ENCODE measurements at places on chromosomes 7 and 10. TPM values are rescaled to one million over a fixed set of nuclear protein-coding genes. Genes with fewer than 3 reads are reported as not detected.
A peak's percentile ranks its signal among the peaks of the same experiment; 100 is the strongest.

UCN3 gene
- not detected for total RNA-seq

CFAP69 gene
- total RNA-seq, result 8.0 TPM

RINT1 gene
- total RNA-seq, result 15.2 TPM

PTPRE gene
- 20.9 TPM for total RNA-seq

IKZF5 gene
- 10.6 TPM for total RNA-seq

SFRP4 gene
- 49.5 TPM for total RNA-seq

MEIG1 gene
- total RNA-seq, result not detected

DNA sequence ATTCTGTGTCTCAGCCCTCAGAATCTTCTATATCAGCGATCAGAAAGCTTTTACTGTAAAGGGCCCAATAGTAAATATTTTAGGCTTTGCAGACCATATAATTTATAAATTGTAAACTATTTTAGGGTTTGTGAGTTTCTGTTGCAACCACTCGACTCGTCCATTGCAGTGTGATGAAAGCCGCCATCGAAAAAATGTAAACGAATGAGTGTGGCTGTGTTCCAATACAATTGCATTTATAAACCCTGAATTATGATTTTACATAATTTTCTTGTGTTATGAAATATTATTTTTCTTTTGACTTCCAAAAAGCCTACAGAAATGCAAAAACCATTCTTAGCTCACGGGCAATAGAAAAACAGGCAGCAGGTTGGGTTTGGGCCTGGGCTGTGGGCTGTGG is 62.5 kb upstream of the ADO start:
- no peak for DNase-seq

GRCh38 chr7:590731-591551 is 71.3 kb upstream of the PDGFA start:
- peak; percentile 73 for DNase-seq

DNA sequence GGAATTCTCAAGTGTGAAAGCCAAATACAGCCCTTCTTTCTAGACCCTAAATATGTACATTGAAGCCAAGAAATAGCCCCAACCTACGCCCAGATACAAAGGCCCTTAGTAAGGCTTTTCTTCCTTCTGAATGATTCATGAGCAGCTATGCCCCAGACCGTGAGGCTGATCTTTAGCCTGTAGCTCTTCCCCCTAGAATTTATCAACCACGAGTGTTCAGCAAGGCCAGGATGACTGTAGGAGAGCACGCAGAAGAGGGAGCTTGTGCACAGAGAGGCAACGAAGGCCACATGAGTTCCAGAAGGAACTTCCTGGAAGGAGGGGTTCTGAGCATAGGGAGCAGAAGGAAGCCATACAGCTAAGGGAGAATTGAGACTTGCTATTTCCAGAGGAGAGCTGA is 53.0 kb upstream of the HABP2 start:
- no peak for DNase-seq

DNA sequence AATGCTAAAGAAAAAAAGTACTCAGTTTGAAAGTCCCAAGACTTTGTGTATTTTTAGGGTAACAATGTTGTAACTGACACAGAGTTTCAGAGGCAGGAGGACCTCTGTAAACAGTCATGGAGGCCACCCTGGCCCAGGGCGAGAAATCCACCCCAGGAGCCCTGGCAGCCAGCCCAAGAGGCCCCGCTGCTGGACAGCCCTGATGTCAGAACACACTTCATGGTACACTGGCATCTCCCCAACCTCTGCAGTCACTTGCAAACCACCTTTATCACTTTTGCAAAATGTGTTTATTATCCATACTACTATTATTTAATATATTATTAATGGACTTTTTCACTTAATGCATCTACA is 30.2 kb downstream of the C10orf143 start:
- DNase-seq, result no peak

DNA sequence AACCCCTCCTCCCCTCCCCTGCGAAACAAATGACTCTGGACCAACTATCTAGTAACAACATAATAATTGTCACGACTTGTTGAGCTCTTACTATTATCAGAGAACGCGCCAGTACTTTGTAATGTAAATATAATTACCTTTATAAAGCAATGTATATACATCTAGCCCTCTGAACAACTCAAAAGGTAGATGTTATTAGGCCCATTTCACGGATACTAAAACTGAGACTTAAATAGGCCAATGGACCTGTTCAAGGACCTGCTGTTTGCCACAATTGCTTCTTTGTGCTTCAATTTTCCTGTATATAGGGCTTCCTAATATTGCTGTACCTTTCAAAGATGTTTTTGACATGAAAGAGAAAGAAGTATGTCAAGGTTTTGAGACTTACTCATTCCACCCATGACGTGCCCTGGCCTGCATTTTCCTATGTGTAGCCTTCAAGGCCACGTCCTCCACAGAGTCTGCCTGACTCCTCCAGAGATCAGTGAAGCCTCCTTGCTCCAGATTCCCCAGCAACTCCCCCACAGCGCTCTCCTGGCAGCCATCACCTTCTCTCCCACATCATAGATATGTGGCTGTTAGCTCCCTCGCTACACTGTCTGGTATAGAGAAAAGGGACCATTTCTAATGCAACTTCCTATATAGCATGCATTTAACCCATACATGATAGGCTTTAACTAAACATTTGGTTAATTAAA is 156.6 kb downstream of the SKIDA1 start:
- peak; percentile 4 for DNase-seq

DNA sequence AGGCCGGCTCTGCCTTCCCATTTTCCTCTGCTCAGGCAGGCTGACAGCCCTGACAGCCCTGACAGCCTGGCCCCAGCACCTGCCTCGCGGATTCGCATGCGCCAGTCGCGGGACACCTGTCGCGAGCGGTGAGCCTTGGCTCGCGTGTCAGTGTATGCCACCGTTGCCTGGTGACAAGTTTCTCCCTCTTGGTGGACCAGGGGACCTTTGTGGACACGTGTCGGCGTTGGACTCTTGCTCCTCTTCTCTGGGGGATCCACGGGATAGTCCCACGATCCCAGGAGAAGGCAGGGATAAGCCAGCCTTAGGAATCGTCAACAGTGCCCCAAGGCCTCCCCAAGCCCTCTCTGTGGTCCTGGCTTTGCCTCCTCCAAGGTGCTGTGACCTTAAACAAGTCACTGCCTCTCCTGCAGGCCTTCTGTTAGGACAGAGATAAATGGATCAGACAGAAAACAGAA is 18.1 kb upstream of the ZNF273 start:
- DNase-seq, result no peak

- DNase-seq, result peak; percentile 16
These were observed 5.1 kb upstream of the ZNF503 start for GRCh38 chr10:75406462-75407223.

- no peak for DNase-seq
These were observed 4.8 kb upstream of the CDK6 start for GRCh38 chr7:92841192-92841591.

GRCh38 chr7:111388912-111389311 is 173.4 kb downstream of the IMMP2L start:
- DNase-seq, result no peak

GRCh38 chr7:40903872-40904271 is 769.1 kb downstream of the SUGCT start:
- no peak for DNase-seq

DNA sequence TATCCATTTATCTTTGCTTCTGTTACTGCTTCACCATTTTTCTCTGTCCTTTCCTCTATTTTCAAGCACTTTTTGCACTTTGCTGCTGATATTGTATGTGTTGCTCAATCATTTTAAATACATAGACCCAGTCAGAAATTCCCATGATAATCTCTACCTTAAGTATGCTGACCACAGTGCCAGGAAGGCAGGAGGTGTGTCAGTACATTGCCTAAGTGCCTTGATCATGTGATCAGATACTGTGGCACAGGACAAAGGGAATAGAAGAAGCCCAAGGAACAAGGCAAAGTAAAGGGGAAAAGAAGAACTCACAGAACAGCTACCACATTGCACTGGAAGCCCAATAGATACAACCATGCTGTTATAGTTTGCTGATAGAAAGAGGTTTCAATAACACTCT is 53.7 kb upstream of the CD36 start:
- DNase-seq, result no peak

GRCh38 chr7:159157714-159158113 is 13.0 kb upstream of the VIPR2 start:
- DNase-seq, result no peak

DNA sequence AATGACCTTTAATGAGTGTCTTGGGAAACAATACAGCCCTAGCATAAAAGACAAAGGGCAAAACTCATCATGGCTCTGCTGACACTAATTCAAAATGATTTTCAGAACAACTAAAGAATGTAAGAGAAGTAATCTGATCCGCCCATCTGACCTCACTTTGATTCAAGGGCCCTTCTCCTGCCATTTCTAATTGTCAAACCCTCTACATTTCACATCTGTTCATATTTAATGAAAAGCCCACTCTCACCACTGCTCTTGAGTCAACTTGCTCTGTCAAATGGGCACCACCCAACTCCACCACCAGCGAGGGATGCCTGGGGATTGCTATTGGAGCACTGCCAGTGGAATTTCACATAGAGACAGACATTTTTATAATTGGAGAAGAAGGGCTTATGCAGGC is 639.2 kb downstream of the KCNMA1 start:
- DNase-seq, result no peak

All from tongue (tissue), 3 donors.